ENCODE measurements at places on chromosomes 7 and 10. TPM values are rescaled to one million over a fixed set of nuclear protein-coding genes. Genes with fewer than 3 reads are reported as not detected.
A peak's percentile ranks its signal among the peaks of the same experiment; 100 is the strongest.

GRCh38 chr10:119539359-119539825 lies 3.1 kb downstream of the RGS10 start:
- H3K4me3 ChIP-seq = no peak overlapping the region
- H3K27ac ChIP-seq = no peak overlapping the region
- H3K4me1 ChIP-seq = peaks cover 4% of the 10 kb centered on the region

DNA sequence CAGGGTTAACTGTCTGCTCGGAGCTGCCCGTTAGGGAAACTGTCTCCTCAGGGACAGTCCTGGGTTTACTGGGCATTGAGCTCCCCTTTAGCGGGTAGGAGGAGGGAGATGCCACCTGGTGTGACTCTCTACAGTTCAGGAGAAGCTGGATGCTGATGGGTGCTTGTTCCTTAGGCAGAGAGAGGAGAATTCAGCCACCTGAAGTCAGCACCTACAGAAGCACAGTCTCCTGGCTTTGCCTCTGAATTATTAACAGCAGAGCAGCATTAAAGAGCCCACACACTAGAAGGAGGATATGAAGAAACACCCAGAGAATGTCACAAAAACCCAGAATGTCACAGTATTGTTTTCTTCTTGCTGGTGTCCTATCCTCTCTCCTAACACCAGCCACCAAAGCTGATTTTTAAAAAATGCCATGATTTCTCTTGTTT lies 696 bp downstream of the GIMAP4 start:
- H3K4me3 ChIP-seq = peak overlapping the region; percentile 63
- H3K4me1 ChIP-seq = peaks cover 3% of the 10 kb centered on the region
- DNase-seq = no peak
- no peaks in the 10 kb centered on the region for H3K27me3 ChIP-seq

GRCh38 chr7:18200266-18200665 lies 172.6 kb upstream of the PRPS1L1 start:
- H3K4me1 ChIP-seq = no peaks in the 10 kb centered on the region
- no peak overlapping the region for H3K27ac ChIP-seq
- no peaks in the 10 kb centered on the region for H3K27me3 ChIP-seq
- no peaks in the 10 kb centered on the region for H3K36me3 ChIP-seq
- no peak for DNase-seq

- H3K4me3 ChIP-seq = no peak overlapping the region
- peaks cover 84% of the 10 kb centered on the region for H3K27me3 ChIP-seq
- peaks cover 12% of the 10 kb centered on the region for H3K4me1 ChIP-seq
- H3K27ac ChIP-seq = no peak overlapping the region
Measured at GRCh38 chr7:155531681-155532080, 14.7 kb downstream of the CNPY1 start.

GRCh38 chr7:25779002-25779546 lies 372.9 kb upstream of the NFE2L3 start:
- no peak overlapping the region for H3K27ac ChIP-seq
- no peaks in the 10 kb centered on the region for H3K27me3 ChIP-seq
- no peak overlapping the region for H3K4me3 ChIP-seq
- DNase-seq = no peak

GRCh38 chr7:148334441-148334956 lies 256.1 kb upstream of the C7orf33 start:
- DNase-seq = no peak
- H3K27me3 ChIP-seq = peaks cover 42% of the 10 kb centered on the region
- no peak overlapping the region for H3K27ac ChIP-seq
- no peak overlapping the region for H3K4me3 ChIP-seq

PNLIPRP2 gene
- total RNA-seq = not detected

ZNF365 gene
- 1.3 TPM for total RNA-seq
